ENCODE measurements at places on chromosomes 4 and X. TPM values are rescaled to one million over a fixed set of nuclear protein-coding genes. Genes with fewer than 3 reads are reported as not detected.
A peak's percentile ranks its signal among the peaks of the same experiment; 100 is the strongest.

GRCh38 chr4:110292994-110293744 is 94.8 kb upstream of the ELOVL6 start:
- DNase-seq = no peak

DNA sequence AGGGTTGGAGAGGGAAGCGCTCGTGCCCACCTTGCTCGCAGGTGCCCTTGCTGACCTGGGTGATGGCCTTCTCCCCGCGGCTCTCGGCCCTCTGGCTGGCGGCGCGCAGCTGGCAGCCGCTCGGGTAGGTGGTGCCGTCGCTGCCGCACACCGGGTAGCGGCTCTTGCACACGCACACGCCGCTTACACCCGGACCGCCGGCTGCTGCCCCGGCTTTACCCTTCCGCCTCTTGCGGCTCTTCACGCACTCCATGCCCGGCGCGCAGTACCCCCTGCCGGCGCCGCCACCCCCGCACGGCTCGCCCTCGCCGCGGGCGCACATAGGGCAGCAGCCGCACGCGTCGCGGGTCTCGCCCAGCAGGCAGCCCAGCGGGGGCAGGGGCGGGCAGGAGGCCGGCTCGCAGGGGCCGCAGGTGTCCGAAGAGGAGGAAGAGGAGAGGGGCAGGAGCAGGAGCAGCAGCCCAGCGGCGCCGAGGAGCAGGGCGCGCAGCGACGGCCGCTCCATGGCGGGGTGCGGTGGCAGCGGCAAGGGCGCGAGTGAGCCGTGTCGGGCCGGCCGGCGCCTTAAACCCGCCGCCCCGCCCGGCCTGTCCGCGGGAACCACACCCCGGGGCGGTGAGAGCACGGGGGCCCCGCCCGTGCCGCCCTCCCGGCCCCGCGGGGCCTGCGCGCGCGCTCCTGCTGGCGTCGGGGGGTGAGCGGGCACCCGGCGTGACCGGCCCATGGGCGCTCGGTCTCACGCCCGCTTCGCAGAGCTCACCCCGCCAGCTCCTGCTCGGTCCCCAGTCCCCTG is at the start of gene IGFBP7:
Gene IGFBP7, minus strand, starts transcription at position 539 of the 793 bp plus-strand sequence. Its CDS starts 34 bp downstream, at position 505.
- peak; percentile 71 for DNase-seq

GRCh38 chrX:144275367-144275766 is 391.5 kb downstream of the UBE2NL start:
- no peak for DNase-seq

DNA sequence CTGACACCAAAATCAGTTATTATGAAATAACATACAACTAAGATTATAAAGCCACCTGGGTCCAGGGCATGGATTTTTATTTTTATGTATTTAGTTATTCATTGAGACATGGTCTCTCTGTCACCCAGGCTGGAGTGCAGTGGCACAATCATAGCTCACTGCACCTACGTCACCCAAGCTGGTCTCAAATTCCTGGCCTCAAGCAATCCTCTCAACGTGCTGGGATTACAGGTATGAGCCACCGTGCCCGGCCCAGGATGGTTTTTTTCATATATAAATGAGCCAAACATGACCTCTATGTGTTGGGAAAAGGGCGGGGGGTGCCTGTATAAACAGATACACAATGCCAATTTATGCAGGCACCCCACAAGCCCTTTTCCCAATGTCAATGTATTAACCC is 24.6 kb downstream of the ZNF630 start:
- no peak for DNase-seq

DNA sequence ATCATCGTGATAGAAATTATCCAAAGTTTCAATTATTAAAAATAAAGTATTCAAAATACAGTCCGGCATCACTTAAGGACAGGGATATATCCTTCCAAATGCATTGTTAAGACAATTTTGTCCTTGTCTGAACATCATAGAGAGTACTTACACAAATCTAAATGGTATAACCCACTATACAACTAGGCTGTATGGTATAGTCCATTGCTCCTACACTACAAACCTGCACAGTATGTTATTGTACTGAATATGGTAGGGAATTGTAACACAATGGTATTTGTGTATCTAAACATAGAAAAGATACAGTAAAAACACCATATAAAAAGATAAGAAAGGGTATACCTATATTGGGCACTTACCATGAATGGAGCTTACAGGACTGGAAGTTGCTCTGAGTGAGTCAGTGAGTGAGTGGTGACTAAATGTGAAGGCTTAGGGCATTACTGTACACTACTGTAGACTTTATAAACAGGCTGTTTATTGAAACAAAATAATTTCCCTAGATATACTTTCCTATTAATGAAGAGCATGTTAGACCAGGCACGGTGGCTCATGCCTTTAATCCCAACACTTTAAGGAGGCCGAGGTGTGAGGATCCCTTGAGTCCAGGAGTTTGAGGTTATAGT is 44.8 kb upstream of the PTPN13 start:
- DNase-seq = no peak

DNA sequence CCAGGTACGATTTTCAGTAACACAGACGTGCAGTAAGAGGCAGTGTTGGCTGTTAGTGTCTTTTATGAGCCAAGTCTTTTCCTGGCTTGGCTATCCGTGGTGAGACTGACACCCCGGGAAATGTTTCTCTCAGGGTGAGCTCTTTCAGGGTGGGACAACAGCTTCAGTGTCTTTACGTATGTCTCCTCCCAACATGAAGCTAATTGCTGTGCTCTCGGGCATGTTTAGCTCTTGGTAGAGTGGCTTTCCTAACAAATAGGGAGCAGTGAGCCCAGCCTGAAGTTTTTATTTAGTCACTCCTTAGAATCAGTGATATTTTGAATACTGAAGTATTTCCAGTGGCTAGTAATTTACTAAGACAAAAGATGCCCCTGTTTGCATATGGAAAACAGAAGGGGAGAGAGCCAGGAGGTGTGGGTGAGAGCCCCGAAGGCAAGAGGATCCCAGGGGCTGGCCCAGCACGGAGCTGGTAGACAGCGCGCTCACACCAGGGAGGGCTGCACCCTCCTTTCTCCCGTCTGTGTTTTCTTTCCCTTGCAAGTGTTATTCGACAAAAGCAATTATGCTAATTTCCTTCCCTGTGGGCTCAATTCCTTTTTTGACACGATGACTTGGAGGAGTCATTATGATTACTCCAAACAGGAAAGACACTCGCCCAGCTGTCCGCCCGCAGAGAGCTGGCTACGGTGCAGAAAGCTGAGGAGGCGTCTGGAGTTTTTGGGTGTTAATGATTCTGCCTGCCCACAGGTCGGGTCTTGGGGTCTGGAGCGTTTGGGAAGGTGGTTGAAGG is 47.7 kb downstream of the PDGFRA start:
- DNase-seq = no peak

Gene COX7B2
- total RNA-seq = not detected

Gene GABRE
- 73.5 TPM for total RNA-seq

Gene PSAPL1
- not detected for total RNA-seq

Gene TRPC3
- 0.27 TPM for total RNA-seq

Gene PPARGC1A
- total RNA-seq = 109 TPM

Gene EMCN
- 69.7 TPM for total RNA-seq

- no peak for DNase-seq
Observed at GRCh38 chrX:68499543-68500504, 973 bp downstream of the YIPF6 start.

DNA sequence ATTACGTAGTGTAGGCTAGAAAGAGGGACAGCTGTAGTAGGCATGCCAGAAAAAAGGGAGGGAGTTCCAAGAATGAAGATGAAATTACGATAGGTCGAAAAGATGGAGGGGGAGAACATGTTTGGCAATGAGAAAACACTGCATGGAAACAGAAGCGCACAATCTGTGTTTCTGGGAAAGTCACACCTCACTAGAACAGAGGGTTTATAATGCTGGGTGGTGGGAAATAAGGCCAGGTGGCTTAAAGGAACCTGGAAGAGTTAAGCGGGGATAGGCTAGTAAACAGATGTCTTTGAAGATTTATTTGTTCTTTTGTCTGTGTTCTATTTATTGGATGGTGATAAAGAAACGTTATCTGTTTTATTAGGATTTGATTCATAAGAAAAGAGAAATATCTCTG is 29.1 kb downstream of the TRAPPC11 start:
- DNase-seq = no peak

GRCh38 chr4:3124070-3124767 is 49.7 kb downstream of the HTT start:
- no peak for DNase-seq

Gene GPR173
- 1.3 TPM for total RNA-seq

- DNase-seq = no peak
Observed at GRCh38 chr4:134540588-134540987, 339.0 kb upstream of the PABPC4L start.

Gene IQCM
- total RNA-seq = not detected

DNA sequence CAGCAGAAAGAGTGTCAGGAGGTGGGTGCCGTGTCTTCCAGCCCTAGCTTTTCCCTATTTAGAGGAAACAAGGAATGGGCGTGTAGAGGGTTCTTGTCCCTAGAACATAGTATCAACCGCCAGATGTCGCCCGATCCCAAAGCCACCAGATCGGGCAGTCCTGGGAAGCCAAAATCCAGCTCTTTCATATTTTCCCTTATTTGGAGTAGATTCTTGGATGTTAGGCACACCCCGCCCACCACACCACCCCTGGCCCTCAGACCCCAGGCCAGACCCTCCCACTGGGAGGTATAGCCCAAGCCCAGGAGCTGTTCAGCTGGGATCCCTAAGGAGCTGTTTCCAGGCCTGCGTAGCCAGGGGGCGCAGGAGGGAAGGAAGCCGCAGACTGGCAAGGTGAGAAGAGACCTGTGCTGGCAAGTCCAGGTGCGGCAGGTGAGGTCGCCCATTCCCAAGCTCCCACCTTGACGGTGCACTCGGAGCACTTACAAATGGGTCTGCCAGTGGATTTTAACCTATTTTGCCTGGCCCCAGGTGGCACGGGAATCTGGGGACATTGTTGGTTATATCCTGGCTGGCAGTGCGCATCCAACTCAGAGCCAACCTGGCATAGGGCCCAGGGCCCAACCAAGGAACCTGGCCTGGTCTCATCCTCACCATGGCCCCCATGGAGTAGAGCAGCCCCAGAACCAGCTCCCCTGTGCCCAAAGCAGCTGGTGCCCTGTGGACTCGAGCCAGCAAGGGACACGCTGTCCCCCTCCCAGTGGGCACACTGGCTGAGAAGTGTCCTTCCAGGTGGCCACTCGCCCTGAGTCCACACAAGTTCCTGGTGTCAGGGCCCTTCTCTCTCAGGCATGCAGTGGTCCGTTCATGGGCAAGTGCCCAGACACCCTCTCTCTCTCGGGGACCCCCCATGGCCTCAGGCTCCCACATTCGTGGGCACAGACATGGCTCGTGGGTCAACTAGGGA is 811 bp downstream of the FLNA start:
- peak; percentile 79 for DNase-seq

DNA sequence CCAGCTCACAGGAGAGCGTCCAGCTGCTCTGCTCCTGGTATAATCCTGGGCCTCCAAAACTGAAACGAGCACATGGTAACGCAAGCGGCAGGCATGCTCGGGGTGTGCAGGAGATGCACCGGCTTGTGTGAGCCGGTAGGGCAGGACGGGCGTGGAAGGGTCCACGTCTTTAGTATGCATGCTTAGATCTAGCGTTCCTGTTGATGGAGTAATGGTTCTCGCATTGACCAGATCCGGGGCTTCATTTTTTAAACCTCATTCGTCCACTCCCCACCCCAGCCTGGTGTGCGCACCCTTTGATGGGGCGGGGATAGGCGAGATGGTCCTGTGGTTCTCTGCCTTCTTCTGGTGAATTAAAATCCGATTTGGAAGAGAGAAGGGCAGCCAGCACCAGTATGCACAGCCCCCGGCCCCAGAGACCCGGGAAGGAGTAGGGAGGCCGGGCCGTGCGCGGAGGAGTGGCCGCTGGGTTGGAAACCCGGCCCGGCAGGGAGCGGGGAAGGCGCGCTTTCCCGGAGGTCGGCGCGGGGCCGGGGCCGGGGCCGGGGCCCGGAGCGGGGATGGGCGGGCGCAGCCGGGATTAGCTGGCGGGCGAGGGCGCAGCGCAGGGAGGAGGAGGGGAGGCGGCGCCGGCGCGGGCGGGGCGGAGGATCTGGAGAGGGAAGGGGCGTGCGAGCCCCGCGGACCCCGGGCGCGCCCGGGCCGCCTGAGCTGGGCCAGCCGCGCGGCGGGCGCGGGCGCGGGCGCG is 39.9 kb downstream of the FAM149A start:
- DNase-seq = peak; percentile 41

Gene GAGE12F
- total RNA-seq = not detected

- no peak for DNase-seq
Observed at GRCh38 chr4:159401226-159401712, 298.4 kb downstream of the RAPGEF2 start.

Gene MCTS1
- total RNA-seq = 25.0 TPM
